Activated CD4-positive, alpha-beta T cell treated with anti-CD3 and anti-CD28 coated beads, Interleukin-2, amount 50 U/mL, for 4 hours (primary cell): ENCODE measurements at places on chromosomes 1 and 21.

- DNase-seq = no peak
These were observed 139.5 kb upstream of the KCNK2 start for GRCh38 chr1:214943054-214943453.

- DNase-seq = no peak
These were observed 7.0 kb upstream of the ABCD3 start for GRCh38 chr1:94411237-94411636.

DNA sequence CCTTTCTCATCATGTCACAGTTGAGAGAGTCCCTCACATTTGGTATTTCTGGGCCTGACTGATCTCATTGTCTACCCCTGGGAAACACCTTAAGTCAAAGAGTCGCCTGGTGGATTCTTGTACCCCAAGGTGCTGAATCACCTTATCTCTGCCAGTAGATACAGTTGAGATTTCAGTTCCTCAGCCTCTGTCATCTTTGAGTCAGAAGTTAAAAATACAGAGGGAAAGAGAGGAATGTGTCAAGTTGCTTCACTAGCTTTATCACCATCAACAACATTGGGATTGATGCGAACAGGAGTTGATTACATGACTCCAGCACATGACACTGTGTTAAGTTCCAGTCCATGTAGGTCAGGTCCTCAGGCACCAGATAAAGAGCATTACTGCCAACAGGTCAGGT, 513.0 kb downstream of the NUF2 start:
- DNase-seq = no peak

- no peak for DNase-seq
These were observed 184.5 kb downstream of the DHRS3 start for GRCh38 chr1:12433323-12434053.

GRCh38 chr1:4319496-4319895, 334.9 kb upstream of the AJAP1 start:
- DNase-seq = no peak

DNA sequence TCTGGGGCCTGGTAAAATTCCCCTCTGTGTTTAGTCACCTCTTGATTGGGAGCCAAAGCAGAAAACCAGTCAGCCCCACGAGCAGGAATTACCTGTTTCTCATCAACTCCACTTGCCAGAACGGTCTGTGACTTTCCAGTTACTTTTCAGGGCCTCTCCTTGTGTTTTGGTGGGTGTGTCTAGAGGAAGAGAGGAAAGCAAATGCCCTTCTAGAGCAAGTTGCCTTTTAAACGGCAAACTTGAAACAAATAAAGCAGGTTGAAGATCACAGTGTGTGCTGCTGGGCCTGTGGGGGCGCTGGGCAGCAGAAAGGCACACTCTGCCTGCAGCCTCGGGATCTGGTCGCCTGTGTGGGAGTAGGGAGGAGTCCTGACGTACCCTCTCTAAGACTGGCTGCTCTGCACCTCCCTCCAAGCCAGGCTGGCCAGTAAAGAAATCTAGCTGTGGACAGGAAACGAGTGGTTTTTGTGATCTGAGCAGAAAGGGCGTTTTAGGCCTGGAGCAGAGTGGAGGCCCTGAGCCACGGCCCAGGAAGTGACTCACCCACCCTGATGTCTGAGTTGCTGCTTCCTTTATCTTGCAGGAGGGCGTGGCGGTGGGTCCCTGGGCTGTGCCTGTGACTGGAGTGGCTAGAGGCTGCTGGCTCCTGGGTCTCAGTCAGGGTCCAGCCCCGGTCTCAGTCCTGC, 11.1 kb upstream of the S100A11 start:
- peak; percentile 79 for DNase-seq

DNA sequence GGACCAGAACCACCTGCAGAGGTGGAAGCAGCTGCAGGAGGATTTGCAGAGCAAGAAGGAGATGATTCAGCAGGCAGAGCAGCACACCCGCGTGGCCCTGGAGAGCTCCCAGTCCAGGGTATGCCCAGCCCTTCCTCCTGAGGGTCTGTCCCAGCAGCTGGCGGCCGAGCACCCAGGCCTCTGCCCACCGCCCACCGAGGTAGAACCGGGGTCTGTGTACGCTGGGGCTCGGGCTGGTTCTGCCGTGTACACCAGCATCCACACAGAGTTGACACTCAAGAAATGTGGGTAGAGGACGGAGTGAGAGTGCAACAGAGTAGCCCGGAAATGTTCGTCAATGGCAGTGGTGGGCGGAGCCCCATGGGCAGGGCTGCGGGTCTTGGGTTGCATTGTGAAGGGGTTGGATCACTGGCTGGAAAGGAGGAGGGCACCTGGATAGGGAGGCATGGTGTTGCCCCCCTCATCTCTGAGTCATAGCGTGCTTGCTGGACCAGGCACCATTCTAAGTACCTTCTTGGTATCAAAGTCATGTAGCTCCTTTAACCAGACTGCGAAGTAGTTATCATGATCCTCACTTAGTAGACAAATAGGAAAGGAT, 5.1 kb upstream of the SMIM1 start:
- no peak for DNase-seq

DNA sequence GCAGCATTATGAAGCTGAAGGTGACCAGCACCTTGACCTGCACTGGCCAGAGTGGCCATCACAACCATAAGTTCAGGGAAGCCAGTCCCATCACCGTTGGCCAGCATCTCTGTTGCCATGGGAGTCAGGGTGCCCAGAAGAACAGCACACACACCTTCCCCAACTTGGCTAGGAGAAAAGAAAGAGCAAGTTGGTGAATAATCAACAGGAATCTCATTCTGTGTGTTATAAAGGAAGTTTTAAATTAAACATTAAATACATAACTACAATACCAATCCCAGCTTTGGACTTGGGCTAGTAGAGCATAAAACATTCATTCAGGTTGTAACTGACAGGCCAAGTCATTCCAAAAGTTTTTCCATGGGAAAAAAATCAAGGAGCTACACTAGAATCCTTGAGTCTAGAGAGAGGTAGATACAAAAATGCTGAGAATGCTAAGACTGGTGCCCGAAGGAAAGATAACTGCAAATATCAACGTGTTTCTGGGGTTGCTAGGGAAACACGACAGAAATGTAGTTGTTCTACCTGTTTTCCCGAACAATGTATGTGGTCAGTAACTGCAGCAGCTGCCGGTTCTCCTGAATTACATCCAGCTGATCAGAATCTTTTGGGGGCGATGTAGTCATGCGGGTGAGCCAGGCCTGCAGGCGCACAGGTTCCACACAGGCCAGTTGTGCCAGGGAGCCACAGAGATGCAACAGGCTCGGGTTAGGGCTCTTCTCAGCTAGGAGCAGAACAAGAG, 45.6 kb downstream of the UBR4 start:
- DNase-seq = no peak

DNA sequence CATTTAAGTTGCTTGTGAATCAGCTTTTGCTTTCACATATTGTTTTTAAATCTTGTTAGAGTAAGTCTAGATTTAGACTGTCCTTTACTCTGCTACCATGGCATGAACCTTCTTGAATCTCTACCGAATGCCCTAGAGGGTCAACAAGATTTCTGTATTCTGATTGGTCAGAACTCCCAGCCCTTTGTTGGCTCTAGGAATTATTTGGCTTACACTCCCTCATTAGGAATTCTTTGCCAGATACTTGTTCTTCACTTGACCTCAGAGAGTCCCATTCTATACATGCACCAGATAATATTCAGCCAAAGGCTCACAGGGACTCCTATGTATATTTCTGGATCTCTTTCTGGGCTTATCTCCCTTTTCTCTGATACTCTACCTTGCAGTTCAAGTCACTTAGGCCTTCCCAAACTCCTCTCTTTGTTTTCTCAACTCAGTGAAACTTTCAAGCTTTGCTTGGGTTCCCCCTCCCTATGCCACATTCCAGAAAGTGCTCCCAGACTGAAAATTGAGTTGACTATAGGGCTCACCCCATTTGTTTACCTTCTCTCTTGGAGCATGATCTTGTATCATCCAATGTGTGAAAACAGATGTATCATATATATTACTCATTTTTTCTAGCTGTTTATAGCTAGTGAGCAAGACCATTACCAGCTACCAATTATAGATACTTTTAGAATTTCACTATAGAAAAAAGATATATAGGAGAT, 405.0 kb downstream of the PLPP3 start:
- DNase-seq = no peak

DNA sequence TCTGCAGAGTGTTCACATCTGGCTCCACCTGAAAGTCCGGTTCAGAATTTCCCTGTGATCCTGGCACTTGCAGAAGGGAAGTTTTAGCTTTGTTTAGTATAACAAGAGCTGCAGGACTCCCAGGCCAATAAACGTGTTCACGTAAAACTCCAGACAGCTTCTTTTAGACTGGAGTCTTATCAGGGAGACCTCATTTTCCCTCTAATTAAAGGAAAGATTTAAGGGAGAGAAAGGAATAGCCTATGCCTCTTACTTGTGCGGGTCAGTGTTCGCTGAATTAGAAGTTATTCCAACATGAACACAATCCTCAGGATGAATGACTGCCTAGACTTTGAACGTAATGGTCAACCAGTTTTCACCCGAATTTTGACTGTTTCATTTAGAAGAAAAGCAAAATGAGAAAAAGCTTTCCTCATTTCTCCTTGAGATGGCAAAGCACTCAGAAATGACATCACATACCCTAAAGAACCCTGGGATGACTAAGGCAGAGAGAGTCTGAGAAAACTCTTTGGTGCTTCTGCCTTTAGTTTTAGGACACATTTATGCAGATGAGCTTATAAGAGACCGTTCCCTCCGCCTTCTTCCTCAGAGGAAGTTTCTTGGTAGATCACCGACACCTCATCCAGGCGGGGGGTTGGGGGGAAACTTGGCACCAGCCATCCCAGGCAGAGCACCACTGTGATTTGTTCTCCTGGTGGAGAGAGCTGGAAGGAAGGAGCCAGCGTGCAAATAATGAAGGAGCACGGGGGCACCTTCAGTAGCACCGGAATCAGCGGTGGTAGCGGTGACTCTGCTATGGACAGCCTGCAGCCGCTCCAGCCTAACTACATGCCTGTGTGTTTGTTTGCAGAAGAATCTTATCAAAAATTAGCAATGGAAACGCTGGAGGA, 202.1 kb upstream of the SGIP1 start:
- peak; percentile 48 for DNase-seq

DNA sequence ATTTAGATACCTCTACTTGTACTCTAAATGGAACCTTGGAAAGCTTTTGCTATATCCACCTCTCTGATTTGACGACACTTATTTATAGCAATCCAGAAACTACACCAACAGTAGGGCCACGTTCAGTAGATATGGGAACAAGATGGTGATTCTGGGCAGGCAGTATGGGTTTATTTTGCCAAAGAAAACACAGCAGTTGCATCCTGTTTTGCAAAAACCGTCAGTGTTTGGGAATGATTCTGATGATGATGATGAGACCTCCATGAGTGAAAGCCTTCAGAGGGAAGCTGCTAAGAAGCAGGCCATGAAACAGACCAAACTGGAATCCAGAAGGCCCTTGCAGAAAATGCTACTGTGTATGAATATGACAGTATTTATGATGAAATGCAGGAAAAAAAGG, 41.5 kb upstream of the NEXN start:
- no peak for DNase-seq

GRCh38 chr1:56287721-56288120, 291.6 kb downstream of the PLPP3 start:
- no peak for DNase-seq

DNA sequence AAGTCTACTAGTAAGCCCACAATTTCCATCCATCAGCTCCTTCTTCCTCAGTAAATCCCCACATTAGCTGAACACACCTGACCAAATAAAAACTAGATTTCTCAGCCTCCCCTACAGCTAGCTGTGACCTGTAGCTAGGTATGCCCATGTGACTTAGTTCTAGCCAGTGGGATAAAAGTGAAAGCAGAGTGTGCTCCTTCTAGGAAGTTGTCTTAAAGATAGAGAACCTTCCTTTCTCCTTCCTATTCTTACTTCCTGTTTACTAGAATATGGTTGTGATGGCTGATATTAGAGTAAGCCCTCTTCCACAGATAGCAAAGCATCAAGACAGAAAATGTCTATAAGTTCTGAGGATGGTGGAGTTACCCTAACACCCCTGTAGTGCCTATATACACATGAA, 67.0 kb downstream of the PIK3R3 start:
- DNase-seq = no peak

DNA sequence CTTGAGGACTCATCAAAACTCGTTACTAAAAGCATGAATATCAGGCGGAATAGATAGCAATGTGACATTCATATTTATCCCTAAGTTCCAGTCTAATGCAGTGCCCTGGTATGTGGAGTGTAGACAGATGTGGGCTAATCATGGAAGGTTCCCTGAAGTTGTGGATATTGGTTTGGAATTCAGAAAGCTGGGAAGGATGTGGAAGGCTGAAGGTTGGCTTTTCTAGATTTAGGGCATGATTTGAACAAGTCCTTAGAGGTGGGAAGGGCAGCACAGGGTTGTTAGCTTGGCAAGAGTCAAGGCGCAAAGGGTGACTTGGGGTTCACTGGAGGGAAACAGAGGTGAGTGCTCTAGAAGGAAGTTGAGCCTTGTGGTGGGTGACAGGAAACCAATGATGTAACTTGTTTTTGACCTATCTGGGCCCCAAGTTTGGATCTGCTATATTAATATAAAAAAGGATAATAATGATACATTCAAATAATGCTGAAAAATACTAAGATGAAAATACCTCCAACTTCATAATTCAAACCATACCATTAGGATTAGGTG, 21.9 kb downstream of the LGALS8 start:
- no peak for DNase-seq

GRCh38 chr1:24591781-24592180, 35.9 kb downstream of the NCMAP start:
- DNase-seq = no peak

DNA sequence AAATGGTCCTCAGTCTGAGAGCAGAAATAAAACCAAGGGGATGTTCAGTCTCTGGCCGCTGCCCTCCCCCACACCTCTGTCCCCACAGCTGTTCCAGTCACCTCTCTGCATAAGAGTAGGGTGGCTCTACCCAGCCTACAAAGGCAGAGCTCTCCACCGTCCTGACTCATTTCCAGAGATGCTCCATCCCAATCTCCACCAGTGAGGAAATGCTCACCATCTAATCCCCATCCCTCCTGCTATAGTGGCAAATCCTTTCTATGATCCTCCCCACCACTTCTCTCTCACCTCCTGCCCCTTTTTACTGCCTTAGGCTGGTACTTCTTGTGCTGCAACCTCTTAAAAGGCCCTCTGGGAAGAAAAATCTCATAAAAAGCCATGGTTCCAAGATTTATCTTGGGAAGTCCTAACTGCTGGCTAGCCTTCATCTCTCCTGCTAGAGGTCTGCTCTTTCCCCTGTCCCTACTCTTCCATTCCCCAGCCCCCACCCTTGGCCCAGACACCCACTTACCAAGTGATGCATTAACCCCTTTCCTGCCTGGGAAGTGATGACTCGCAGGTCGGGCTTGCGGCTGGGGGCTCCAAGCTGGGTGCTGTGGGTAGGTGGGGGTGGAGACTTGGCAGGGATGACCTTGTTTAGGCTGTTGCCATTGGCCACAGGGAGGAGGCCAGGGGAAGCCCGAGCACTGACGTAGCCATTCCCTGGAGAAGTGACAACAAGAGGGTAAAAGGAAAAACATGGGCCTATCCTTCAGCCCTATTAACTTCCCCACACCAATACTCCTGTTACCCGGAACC, 23.9 kb downstream of the MEF2D start:
- no peak for DNase-seq

- DNase-seq = no peak
These were observed 101.6 kb upstream of the PALMD start for GRCh38 chr1:99544328-99544727.

- peak; percentile 85 for DNase-seq
These were observed 2.4 kb downstream of the RUSC1 start for GRCh38 chr1:155322953-155323728.

GRCh38 chr1:17360272-17360956, 11.6 kb upstream of the PADI6 start:
- DNase-seq = no peak

GRCh38 chr1:218401998-218402785, 57.1 kb downstream of the TGFB2 start:
- DNase-seq = no peak
